LoVo (cell line): ENCODE measurements at places on chromosomes 7 and 10.
A peak's percentile ranks its signal among the peaks of the same experiment; 100 is the strongest.

DNA sequence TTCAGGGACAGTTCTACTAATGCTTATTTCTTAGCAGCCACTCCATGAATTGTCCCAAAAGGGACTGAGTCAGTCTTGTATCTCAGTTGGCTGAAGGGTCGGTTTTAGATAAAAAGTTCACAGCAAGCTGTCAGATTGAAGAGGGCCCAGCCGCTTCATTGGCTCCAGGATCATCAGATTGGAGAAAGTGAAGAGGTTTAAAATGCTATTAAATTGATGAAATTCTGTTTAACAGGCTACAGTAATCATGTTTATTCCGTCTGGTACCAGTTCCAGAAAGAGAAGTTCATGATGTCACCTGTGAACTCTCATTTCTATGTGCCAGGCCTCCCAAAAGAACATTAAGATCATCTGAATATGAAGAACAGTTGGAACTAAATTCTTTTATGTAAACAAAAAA, 294.4 kb upstream of the BMPER start:
- no peak for DNase-seq

DNA sequence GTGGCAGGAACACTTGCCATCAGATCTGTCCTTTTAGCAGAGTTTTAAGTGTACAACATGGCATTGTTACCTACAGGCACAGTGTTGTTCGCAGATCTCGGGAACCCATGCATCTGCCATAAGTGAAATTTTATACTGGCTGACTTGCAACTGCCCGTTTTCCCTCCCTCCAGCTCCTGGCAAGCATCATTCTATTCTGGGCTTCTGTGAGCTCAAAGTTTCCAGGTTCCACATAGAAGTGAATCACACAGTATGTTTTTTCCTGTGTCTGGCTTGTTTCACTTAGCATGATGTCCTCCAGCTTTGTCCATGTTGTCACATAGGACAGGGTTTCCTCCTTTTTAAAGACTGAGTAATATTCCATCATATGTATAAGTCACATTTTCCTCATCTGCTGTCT, 56.6 kb downstream of the C10orf143 start:
- no peak for DNase-seq

- peak; percentile 62 for DNase-seq
Observed at GRCh38 chr10:62433181-62433692, 59.1 kb downstream of the ZNF365 start.

GRCh38 chr7:128530855-128531104, 54.2 kb downstream of the METTL2B start:
- no peak for DNase-seq

- DNase-seq = no peak
Observed at GRCh38 chr10:14173706-14174594, 156.8 kb downstream of the FRMD4A start.

- no peak for DNase-seq
Observed at GRCh38 chr10:86716466-86716865, 40.0 kb upstream of the BMPR1A start.

DNA sequence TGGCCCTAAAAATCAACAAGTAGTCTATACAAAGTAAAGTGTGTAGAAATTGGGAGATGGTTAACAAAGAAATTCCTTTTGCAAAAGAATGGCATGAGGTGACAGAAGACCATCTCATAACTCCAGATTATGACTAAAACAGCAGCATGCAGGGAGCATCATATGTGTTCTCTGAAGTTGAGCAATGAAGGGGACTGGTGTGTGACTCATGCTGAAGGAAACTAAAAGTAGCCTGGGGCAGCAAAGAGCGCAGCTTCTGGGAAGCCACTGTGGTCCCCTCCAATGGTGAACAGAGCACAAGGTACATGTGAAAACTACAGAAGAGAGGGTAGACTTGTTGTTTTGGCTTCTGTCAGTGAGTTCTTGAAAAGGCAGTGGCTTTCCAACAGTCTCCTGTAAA, 133.4 kb downstream of the MACC1 start:
- DNase-seq = no peak

GRCh38 chr7:155372782-155373358, 75.2 kb downstream of the INSIG1 start:
- DNase-seq = no peak

DNA sequence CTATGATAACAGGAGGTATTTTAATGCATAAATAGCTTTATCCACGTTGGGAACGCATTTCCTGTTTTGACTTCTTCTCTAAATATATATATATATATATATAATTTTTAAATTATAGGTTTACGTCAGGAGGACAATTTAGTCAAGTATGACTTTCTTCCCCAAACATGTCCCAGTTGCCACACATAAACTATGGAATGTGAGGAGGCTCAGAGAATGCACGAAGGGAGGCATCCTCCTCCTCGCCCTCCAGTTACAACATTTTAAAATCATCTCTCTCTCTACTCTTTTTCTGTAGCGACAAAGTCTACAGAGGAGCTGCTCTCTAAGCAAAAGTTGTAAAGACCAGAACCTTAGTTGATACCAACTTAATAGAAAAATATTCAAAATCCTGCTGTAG, 106.9 kb upstream of the LYZL1 start:
- DNase-seq = no peak

GRCh38 chr10:129659508-129660268, 192.6 kb downstream of the MGMT start:
- no peak for DNase-seq

GRCh38 chr7:157347217-157347904, 10.6 kb downstream of the DNAJB6 start:
- no peak for DNase-seq

DNA sequence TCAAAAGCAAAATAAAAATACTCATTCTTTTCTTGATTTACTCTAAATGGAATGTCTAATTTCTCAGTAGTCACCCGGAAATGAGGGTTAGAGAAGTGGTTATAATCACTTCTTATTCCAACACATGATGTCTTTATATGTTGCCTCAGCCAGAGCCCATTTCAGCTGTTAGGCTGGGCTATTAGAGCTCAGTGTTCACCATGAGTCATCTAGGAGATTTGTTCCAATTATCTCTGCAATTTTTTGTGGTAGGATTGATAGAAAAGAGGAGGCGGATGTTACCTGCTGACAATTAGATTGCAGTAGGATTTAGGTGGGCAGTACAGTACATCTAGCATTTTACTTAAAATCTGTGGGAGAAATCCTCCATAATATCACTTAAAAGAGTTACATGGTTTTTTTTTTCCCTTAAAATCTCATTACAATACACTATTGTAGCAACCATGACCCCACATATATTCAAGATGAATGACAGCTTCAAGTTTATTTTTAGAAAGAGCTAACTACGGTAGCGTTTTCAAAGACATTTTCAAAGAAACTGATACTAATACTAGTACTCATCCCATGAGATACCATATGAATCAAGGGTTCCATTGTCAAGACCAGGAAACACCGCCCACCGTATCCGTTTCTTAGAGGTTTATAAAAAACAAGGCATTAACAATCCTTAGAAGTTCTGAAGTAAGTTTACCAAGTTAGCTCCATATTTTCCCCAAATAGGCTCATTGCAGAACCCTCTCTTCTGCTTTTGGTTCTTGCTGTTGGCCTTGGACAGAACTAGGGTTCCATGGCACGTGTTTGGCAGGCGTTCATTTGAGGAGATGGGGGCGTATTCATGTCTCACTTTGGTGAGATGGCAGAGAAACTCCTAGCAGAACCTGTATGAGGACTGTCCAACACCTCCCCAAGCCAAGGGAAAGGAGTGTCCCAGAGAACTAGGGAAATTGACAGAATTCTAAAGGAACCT, 10.4 kb downstream of the CPA2 start:
- DNase-seq = no peak

GRCh38 chr7:79452495-79453265, 787 bp downstream of the MAGI2 start:
- no peak for DNase-seq

DNA sequence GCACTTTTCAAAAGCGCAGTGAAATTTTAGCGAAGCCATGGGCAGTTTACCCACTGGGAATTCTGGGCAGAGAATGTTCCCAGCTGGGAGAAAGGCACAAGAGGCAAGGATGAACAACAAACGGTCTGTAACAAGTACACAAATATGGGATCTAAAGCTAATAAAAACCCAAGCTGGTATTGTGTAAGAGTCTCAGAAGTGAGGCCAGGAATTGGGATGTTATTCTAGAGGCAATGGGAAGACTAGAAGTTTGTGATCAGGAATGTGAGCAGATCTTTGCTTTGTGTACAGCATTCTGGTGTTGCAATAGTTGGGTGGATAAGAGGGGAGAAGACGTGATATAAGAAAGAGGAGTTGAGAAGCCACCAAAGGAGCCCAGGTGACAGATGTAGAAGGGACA, 15.0 kb downstream of the FZD9 start:
- no peak for DNase-seq

GRCh38 chr10:44981172-44982113, 2.8 kb upstream of the DEPP1 start:
- peak; percentile 46 for DNase-seq

DNA sequence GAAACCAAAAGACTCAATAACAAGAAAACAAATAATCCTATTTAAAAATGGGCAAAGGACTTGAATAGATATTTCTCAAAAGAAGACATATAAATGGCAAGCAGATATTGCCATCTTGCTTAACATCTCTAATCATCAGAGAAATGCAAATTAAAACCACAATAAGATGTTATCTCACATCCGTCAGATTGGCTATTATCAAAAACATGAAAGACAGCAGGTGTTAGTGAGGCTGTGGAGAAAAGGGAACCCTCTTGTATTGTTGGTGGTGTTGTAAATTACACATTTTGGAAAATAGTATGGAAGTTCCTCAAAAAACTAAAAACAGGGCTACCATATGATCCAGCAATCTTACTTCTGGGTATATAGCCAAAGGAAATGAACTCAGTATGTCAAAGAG, 25.7 kb downstream of the OPALIN start:
- no peak for DNase-seq

DNA sequence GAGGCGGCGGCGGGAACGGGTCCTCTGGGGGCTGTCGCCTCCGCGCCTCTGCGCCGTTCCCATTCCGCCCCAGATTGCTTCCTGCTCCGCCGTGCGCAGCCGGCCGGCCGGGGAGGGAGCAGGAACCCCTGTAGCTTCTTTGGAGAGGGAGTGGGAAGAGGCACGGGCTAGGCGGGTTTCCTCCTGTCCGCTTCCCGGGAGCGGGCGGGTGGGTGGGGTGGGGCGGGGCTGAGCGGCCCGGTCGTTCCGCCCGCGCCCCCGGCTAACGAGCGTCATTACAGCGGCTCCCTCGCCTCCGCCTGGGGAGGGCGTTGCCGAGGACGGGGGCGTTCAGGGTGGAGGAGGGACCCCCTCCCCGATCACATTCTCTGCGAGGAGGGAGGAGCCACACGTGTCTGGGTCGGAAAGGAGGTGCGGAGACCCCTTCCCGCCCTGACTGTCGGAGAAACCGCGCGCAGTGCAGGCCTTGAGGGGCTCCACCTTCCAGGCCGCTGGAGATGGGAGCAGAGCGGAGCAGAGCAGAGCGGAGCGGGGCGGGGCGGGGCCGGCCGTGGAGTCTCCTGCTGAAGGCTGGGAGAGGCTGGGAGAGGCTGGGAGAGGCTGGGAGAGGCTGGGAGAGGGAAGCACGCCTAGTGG, 39.7 kb downstream of the AGAP3 start:
- no peak for DNase-seq

DNA sequence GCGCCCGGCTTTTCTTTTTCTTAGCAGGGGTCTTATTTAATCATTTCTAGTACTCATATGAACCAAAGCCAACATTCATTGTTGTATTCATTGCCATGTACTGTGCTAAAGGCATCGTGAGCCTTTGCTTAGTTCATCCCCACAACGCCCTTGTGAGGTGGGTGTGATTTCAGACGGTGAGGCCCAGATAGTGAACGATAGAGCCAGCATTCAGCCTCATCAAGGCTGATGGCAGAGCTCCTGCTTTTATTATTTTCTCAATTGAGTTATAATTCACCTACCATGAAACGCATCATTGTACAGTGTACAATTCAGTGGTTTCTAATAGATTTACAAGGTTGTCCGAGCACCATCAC, 50.1 kb downstream of the HK1 start:
- no peak for DNase-seq

DNA sequence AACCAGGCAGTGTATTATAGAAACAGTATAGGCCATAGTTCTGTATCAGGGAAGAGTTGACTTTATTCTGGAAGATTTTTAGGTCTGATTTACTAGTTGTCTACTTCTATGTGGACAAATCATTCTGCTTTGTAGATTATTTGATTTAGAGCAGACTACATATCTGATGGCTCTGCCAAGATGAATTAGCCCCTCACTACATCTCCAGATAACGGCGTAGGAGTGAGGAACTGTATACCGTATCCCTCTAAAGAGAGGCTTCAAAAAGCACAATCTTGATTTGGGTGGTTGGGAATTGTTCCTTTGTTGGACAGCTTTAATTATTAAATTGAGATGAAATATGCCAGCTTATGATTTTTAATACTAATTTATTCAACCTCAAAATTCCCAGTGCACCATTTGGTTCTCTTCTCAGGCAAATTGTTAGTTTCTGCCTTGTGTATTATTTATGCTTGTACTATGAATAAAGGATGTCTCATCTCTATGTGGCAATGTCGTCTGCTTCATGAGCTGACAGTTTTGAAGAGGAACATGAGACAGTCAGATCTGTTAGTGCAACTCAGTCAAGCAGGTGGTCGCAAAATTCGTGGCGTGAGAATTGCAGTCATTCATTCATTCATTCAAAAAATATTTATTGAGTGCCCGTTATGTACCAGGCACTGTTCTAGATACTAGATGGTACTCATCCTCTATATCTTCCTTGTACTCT, 422.8 kb downstream of the EXOC4 start:
- DNase-seq = no peak

DNA sequence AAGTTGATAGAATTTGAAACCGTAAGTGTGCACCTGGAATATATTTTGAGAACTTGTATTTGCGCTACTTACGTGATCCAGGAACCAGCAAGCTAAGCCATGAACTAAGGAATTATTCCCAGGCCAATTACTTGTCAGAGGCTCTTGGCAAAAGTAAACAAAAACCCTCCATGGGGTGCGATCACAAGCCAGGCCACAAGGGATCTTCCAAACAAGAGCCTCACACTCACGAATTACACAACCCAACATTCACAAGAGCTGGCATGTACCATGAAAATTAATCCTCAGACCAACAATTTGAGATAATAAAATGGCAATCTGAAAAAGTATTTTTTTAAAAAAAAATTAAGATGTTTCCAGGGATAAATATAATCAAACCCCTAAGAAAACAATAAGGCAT, 467.0 kb upstream of the AKR1E2 start:
- no peak for DNase-seq

GRCh38 chr7:24381894-24382505, 98.0 kb downstream of the NPY start:
- peak; percentile 18 for DNase-seq

DNA sequence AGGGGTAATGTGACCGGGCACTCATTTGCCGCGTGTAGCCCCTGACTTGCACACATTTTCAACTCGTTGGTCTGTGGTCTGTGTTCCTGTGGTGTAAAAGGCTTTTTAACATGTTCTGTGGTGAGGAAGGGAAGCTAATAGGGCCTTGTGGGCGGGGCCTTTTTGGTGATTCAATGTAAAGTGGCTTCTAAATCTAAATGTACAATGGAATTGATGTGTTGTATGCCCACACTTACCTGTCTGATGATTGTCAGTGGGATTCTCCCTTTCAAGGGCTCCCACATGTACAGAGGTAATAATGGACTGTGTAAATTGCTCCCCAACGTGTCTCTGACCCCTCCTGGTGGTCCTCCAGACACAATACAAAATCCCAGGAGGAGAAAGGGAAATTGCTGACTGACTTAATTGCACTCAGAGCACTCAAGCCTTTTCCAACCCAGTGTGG, 43.1 kb upstream of the GATAD1 start:
- no peak for DNase-seq

- DNase-seq = no peak
Observed at GRCh38 chr10:24205821-24206220, 3.1 kb upstream of the KIAA1217 start.

GRCh38 chr10:29820890-29821461, 186.2 kb upstream of the SVIL start:
- no peak for DNase-seq

- DNase-seq = no peak
Observed at GRCh38 chr10:127619546-127620325, 70.6 kb downstream of the NPS start.
